ENCODE measurements at places on chromosomes 7 and 10. TPM values are rescaled to one million over a fixed set of nuclear protein-coding genes. Genes with fewer than 3 reads are reported as not detected.

GRCh38 chr7:37357637-37357996 lies 91.0 kb downstream of the ELMO1 start:
- no peaks in the 10 kb centered on the region for H3K36me3 ChIP-seq
- peaks cover 25% of the 10 kb centered on the region for H3K4me1 ChIP-seq
- H3K4me3 ChIP-seq, result no peak overlapping the region

DNA sequence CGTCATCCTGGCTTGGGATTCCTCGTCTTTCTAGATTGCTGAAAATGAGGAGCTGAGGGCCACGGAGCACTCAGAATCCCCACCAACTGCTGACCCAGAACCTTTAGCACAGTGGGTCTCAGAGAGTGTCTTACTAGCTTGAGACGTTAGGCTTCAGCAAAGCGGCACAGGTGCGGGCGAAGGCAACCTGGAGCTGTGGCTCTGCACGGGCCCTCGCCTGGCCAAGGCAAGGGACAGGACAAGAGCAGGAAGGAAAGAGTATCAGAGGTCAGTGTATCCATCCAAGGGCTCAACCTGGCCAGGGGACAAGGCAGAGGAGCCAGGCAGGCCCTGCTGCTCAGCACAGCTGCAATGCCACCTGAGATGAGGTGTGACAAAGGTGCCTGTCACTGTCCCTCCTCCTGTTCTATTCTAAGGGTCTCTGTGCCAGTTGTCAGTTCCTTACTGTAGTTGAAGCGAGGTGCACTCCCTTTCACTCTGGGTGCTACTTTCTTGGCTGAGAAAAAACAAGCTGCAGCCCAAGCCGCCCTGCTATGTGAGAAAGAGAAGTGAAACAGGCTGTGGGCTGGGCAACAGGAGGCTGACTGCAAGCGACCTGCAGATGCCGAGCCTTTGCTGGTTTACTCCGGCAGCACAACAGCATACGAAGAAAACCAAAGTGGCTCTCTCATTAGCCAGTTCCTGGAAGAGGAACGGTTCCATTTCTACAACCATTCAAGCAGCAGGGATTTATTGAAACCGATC lies 33.3 kb upstream of the KDM7A start:
- peaks cover 35% of the 10 kb centered on the region for H3K4me1 ChIP-seq
- H3K27me3 ChIP-seq, result no peaks in the 10 kb centered on the region
- peak overlapping the region; percentile 66 for H3K27ac ChIP-seq
- H3K36me3 ChIP-seq, result no peaks in the 10 kb centered on the region
- peak; percentile 52 for DNase-seq

GRCh38 chr10:90407131-90407530 lies 450.7 kb downstream of the HTR7 start:
- H3K4me3 ChIP-seq, result no peak overlapping the region
- no peaks in the 10 kb centered on the region for H3K36me3 ChIP-seq
- H3K27ac ChIP-seq, result no peak overlapping the region
- no peak for DNase-seq

Gene TFAM
- 33.8 TPM for total RNA-seq

Measured in natural killer cell (primary cell).